ENCODE measurements at places on chromosomes 16 and 17.

DNA sequence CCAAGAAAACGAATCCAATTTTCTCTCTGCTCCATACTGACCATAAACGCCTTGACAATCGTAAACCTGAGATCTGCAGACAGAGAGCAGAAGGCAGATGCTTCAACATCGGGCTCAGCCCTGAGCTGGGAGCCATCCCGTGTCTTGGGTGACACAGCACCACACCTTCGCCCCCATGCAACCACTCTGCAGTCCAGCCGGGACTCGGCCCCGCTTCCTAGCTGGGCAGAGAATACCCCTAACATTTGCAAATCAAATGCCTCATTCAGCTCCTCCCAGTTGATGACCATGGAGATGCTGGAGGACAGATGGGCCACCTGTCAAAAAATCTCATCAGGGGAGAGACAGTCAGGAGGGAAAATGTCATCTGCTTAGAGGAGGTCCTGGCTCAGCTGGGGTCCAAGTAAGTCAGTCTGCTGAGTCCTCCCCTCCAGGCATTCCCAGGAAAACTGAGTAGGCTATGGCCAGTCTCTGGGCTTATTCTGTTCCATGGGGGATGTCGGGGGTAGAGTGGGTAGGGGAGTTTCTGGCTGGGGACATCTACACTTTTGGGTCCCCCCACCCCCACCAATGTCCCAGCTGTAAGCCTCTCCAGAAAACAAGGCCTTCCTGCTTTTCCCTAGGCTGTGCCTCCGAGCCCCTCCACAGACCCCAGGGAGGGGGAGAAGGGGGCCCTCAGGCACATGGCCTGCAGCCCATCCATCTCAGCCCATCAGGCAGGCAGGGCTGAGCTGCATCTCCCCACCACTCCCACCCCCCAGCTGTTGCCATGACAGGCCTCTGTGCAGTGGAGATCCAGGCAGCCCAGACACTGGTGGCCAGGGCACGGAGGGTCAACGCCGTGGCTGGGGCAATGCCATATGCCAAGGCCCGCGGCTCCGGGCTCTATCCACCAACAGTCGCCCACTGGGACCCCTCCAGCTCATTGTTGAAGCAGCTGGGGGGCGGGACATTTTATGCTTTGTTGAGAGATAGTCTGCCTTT, 158.6 kb downstream of the AXIN2 start:
- no peak for DNase-seq

GRCh38 chr17:83200751-83201150, 121.3 kb downstream of the METRNL start:
- DNase-seq, result peak; percentile 21

- no peak for DNase-seq
These were observed 23.5 kb downstream of the GTF3C1 start for GRCh38 chr16:27526180-27526579.

GRCh38 chr17:33970279-33970678, 284.8 kb upstream of the CCL2 start:
- no peak for DNase-seq

DNA sequence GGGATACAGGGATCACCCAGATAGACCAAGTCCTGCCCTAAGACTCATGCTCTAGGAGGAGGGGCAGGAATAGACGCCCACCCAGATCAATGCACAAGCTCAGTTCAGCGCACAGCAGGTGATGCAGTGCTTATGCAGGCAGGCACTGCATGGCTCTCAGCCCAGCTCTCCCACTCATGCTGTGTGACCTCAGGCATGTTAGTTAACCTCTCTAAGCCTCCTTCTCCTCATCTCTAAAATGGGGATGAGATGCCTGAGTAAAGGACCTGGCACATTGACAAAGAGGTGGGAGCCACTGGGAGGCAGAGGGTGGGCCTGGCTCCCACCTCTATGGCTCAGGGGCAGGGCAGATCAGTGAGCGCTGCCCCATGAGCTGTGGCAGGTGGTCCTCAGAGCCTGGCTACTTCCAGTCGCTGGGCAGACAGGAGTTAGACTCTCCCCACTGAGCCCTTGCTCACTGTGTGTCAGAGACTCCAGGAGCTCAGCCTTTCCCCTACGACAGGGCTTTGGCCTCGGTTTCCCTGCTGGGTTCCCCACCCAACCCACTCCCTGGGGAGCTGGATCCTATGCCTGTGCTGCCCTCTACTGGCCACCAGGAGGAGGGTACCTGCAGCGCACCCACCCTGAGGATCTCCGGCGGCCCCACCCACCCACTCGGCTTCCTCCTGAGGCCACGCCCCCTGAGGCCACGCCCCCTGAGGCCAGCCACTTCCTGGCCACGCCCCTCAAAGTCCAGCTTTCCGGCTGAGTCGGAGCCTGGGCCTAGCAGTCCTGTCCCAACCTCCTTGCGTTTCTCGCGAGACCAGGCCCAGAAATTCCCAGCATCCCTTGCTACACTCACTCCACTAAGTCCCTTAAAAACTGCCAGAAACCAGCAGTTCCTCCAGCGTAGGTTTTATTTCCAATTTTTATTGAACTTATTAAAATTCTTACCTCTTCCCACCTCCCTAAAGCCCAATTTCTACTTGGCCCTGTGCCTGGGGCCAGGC, 196.1 kb downstream of the GSG1L start:
- no peak for DNase-seq

All from Right ventricle myocardium inferior (tissue), 1 donor.